ENCODE measurements at places on chromosomes 12 and 14.

DNA sequence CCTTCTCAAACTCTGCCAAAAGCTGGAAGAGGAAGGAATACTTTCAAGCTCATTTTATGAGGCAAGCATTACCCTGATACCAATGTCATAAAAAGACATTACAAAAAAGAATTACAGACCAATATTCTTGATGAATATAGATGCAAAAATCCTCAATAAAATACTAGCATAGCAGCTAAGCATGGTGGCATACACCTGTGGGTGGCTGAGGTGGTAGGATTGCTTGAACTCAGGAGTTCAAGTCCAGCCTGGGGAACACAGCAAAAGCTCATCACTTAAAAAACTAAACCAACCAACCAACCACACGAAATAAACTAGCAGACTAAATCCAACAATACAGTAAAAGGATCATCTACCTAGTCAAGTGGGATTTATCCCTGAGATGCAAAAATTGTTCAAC is 29.6 kb downstream of the A2M start:
- DNase-seq, result no peak

- DNase-seq, result no peak
Observed at GRCh38 chr12:109115758-109116610, at the start of gene ACACB. Gene ACACB (plus strand): TSS chr12:109116587. CDS start chr12:109139406, 22,819 bp downstream.

GRCh38 chr12:57135527-57136326 is 7.4 kb downstream of the LRP1 start:
- no peak for DNase-seq

- DNase-seq, result no peak
Observed at GRCh38 chr12:80761838-80762237, 45.1 kb downstream of the MYF5 start.

DNA sequence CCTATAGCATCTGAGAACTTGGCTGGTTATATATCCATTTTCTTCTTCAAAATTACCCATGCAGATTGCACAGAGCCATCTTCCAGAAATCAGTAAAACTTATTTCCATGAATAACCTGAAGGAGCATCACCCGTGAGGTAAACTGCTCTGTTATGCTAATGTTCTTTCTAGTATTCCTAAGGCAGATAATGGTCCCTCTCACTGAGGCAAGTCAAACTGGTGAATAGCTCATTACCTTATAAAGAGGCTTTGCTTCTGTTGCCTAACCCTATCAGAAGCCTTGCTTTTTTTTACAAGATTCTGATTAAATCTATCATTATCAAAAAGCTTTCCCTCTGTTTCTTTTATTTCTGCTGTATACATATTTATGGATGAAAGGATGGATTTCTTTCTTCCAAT is 307.6 kb upstream of the FLRT2 start:
- no peak for DNase-seq
